ENCODE measurements at places on chromosomes 13 and 19.

DNA sequence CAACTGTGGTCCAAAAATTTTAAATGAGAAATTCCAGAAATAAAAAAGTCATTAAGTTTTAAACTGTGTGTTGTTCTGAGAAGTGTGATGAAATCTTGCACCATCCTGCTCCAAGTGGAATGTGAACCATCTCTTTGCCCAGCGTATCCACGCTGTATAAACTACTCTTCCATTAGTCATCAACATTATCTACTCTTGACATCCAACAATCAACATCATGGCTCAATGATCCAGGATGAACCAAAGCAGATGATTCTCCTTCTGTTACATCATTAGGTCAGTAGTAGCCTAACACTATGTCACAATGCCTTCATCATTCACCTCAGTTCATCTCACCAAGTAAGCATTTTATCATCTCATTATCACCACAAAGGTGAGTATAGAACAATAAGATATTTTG lies 55.3 kb downstream of the SUCLA2 start:
- H3K27me3 ChIP-seq, result no peaks in the 10 kb centered on the region
- H3K4me1 ChIP-seq, result no peaks in the 10 kb centered on the region
- H3K4me3 ChIP-seq, result no peak overlapping the region
- H3K36me3 ChIP-seq, result peaks cover 40% of the 10 kb centered on the region
- H3K27ac ChIP-seq, result peak overlapping the region; percentile 50

DNA sequence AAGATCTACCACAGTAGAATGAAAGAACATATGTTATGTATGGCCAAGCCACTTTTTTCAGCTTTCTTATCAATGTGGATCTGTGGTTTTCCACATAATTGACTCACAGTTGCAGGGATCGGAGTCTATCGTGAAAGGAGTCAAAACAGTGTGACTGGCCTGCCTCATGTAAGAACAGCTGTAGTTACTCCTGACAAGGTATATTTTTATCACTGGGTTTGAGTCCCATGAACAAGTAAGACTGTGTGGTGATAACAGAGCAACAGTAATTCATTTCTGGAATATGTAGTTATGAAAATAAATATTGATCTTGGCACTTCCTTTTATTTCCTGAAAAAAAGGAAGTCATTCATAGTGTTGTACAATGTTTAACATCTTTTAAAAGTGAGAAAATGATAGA lies 416.6 kb downstream of the KLF12 start:
- peaks cover 51% of the 10 kb centered on the region for H3K4me1 ChIP-seq
- H3K36me3 ChIP-seq, result peaks cover 13% of the 10 kb centered on the region
- no peak for DNase-seq
- H3K4me3 ChIP-seq, result no peak overlapping the region

- no peak for DNase-seq
- H3K27me3 ChIP-seq, result no peaks in the 10 kb centered on the region
- H3K36me3 ChIP-seq, result peaks cover 35% of the 10 kb centered on the region
- peak overlapping the region; percentile 88 for H3K4me3 ChIP-seq
- H3K27ac ChIP-seq, result peak overlapping the region; percentile 96
- H3K4me1 ChIP-seq, result peaks cover 50% of the 10 kb centered on the region
Observed at GRCh38 chr19:18304208-18304457, 18.7 kb downstream of the LSM4 start.

- H3K4me1 ChIP-seq, result peaks cover 13% of the 10 kb centered on the region
- H3K27ac ChIP-seq, result no peak overlapping the region
- no peak for DNase-seq
- peaks cover 15% of the 10 kb centered on the region for H3K36me3 ChIP-seq
- H3K27me3 ChIP-seq, result no peaks in the 10 kb centered on the region
Observed at GRCh38 chr19:5145521-5146511, 176.9 kb downstream of the KDM4B start.

GRCh38 chr13:21812192-21812626 lies 141.3 kb downstream of the FGF9 start:
- peaks cover 7% of the 10 kb centered on the region for H3K27me3 ChIP-seq
- H3K27ac ChIP-seq, result no peak overlapping the region
- no peak for DNase-seq

DNA sequence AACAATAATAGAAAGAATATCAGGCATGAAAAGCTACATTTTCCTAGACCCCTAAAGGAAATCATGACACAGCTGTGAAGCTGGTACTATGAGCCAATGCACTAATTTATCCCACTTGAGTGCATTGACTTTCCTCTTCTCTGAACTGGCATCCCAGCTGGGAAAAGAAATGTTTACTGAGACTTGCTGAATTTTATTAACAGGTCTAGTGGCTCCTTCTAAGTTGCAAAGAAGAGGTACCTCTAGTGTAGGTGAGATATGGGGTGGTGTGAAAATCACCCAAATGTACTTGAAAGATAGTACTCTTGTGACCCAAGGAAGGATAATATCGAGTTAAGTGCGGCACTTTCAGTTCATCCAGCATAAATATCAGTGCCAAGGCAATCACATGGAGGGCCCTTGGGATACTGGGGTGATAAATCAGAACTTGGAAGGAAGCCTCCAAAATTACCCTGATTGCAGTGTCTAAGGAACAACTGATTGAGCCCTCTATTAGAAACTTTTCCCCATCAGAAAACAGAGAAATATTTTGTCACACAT lies 369.2 kb downstream of the PCDH9 start:
- H3K36me3 ChIP-seq, result no peaks in the 10 kb centered on the region
- H3K27ac ChIP-seq, result no peak overlapping the region
- no peak for DNase-seq
- H3K27me3 ChIP-seq, result no peaks in the 10 kb centered on the region
- no peak overlapping the region for H3K4me3 ChIP-seq

- H3K4me3 ChIP-seq, result no peak overlapping the region
- DNase-seq, result no peak
Observed at GRCh38 chr19:6416658-6417405, 7.8 kb downstream of the KHSRP start.
